T-cell (primary cell): ENCODE measurements at places on chromosomes 4 and X. TPM values are rescaled to one million over a fixed set of nuclear protein-coding genes. Genes with fewer than 3 reads are reported as not detected.

- H3K36me3 ChIP-seq: no peaks in the 10 kb centered on the region
- no peaks in the 10 kb centered on the region for H3K27me3 ChIP-seq
- H3K27ac ChIP-seq: no peak overlapping the region
- no peak for DNase-seq
- no peaks in the 10 kb centered on the region for H3K4me1 ChIP-seq
Observed at GRCh38 chrX:20665481-20665880, 398.8 kb upstream of the RPS6KA3 start.

The AMELX gene
- total RNA-seq: not detected

GRCh38 chr4:1987721-1988326 is 20.9 kb downstream of the NELFA start:
- H3K27me3 ChIP-seq: no peaks in the 10 kb centered on the region
- H3K4me3 ChIP-seq: no peak overlapping the region
- H3K36me3 ChIP-seq: peaks cover 81% of the 10 kb centered on the region
- peaks cover 2% of the 10 kb centered on the region for H3K4me1 ChIP-seq

- H3K27ac ChIP-seq: no peak overlapping the region
- peaks cover 84% of the 10 kb centered on the region for H3K36me3 ChIP-seq
- no peak overlapping the region for H3K4me3 ChIP-seq
- no peak for DNase-seq
- H3K4me1 ChIP-seq: no peaks in the 10 kb centered on the region
Observed at GRCh38 chr4:3212391-3213105, 36.4 kb upstream of the MSANTD1 start.

DNA sequence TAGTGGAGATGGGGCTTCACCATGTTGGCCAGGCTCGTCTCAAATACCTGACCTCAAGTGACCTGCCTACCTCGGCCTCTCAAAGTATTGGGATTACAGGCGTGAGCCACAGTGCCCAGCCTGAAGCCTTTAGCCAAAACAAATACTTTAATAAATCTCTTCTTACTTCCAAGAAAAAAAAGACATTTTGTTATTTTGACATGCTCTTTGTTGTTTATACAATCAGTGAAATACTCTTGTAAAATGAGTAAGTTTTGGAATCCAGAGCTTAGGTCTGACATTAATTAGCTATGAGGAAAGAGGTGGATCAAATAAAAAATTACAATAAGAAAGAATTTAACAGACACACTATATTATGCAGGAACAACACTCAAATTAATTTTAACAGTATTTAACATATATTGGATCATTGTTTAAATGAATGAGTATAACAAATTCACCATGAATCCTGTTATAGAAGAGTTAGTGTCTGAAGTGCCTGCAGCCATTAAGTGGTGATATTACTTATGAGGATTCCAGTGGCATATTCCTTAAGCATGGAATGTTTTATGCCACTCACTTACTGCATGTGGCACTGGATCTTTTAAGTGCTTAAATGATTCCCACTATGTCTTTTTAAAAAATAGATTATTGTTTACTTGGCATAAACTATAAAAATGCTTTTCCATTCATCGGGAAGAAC is 260.1 kb upstream of the GIMD1 start:
- no peak overlapping the region for H3K27ac ChIP-seq
- no peaks in the 10 kb centered on the region for H3K4me1 ChIP-seq
- DNase-seq: no peak
- no peaks in the 10 kb centered on the region for H3K36me3 ChIP-seq
- H3K27me3 ChIP-seq: no peaks in the 10 kb centered on the region

- no peak overlapping the region for H3K27ac ChIP-seq
- no peak for DNase-seq
- no peaks in the 10 kb centered on the region for H3K36me3 ChIP-seq
Observed at GRCh38 chr4:152430507-152430906, 105.4 kb downstream of the FBXW7 start.

The UGT2A3 gene
- total RNA-seq: not detected

- H3K27ac ChIP-seq: peak overlapping the region; percentile 96
- no peaks in the 10 kb centered on the region for H3K27me3 ChIP-seq
- H3K4me3 ChIP-seq: peak overlapping the region; percentile 43
- no peaks in the 10 kb centered on the region for H3K36me3 ChIP-seq
- no peak for DNase-seq
Observed at GRCh38 chr4:152101556-152102435, 341.0 kb upstream of the GATB start.

The AMTN gene
- not detected for total RNA-seq

DNA sequence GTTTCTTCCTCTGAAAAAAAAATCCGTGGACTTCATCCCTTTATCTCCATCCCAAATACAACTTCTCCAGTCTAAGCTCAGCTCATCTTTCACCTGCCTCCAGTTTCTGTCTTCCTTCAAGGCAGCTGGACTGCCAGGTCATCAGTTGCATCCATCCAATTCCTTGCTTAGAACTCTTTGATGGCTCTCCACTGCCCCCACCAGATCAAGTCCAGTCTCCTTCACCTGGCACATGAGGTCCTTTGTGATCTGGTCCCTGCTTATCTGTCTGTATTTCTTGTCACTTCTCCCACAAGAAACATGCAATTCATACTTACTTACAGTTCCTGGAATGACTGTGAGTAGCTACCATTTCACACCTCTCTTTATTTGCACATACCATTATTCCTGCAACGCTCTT is 33.8 kb downstream of the OTUD6A start:
- H3K4me3 ChIP-seq: no peak overlapping the region
- no peaks in the 10 kb centered on the region for H3K27me3 ChIP-seq
- H3K36me3 ChIP-seq: no peaks in the 10 kb centered on the region
- DNase-seq: no peak
- H3K27ac ChIP-seq: no peak overlapping the region

GRCh38 chr4:70703619-70704214 is 15.4 kb downstream of the UTP3 start:
- H3K4me3 ChIP-seq: peak overlapping the region; percentile 55
- no peak for DNase-seq

DNA sequence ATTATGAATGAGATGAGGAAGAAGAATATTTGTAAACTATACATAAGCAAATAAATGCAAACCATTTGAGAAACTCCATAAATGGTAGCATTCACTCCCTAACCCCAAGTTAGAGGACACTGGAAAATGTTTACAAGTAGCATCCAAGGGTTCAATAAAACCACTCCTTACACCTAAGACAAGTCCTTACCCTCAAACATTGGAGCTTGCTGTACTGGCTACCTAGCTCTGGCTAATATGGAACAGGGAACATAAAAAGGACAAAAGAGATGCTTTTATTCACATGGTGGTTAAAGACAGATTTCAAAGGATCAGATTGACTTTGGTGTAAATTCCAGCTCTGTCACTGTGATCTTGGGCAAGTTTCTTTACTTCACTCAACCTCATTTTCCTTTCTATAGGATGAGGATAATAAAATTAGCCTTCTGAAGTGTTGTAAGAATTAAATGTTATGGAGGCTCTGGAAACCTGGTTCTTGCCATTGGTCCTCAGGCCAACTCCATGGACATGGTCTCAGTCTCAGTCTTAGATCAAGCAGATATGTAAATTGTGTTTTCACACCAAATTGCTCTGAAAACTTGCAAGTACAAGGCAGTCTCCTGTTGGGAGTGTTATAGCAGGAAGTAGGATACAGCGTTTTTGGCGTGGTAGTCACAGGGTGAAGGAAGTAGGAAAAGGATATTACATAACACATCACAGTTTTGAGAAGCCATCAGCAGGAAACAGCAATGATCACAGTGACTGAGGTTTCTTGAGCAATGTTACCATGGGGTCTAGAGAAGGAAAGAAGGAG is 3.3 kb downstream of the CXCL1 start:
- no peaks in the 10 kb centered on the region for H3K27me3 ChIP-seq
- no peaks in the 10 kb centered on the region for H3K36me3 ChIP-seq
- no peak overlapping the region for H3K27ac ChIP-seq
- H3K4me1 ChIP-seq: peaks cover 4% of the 10 kb centered on the region
- no peak for DNase-seq

The FAM149A gene
- 1.8 TPM for total RNA-seq

The CPZ gene
- total RNA-seq: not detected

The IL1RAPL1 gene
- total RNA-seq: not detected

GRCh38 chrX:77527233-77528001 is 80.2 kb downstream of the FGF16 start:
- H3K36me3 ChIP-seq: peaks cover 7% of the 10 kb centered on the region
- DNase-seq: no peak
- H3K4me1 ChIP-seq: no peaks in the 10 kb centered on the region
- no peak overlapping the region for H3K27ac ChIP-seq
- no peaks in the 10 kb centered on the region for H3K27me3 ChIP-seq

DNA sequence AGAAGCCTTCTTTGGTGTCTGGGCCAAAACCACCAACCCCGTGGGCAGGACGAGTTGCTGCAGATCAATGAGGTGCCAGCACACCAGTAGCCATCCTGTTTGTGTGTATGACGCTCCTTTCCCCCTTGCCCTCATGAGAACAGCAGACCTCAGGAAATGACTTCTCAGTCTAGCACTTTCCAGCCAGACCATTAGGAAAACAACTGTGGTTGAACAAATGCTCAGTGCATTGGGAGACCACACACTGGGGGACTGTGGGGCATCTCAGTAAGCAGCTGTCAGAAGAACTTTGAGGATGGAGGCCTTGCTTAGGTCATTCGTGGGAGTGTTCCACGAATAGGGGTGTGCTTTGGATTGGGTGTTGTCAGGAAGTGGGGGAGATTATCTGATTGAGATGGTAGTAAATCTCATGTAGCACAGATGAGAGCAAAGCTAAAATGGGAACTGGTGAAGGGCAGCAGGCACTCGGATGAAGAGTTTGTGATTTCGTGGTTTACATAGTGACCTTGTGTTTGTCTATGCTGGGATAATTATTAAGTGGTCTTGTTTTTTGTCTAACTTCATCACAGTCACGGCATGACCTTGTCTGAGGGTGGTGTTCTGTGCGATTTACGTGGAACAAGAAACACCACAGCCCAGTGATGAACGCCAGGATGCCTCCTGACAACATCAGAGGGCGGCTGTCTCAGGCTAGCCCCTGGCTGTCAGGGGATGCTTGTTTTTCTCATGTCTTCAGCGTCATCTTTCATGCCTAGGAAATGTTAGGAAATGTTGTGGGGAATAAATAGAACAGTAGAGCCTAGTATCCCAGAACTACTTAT is 70.1 kb downstream of the USP46 start:
- H3K27ac ChIP-seq: no peak overlapping the region
- no peak overlapping the region for H3K4me3 ChIP-seq

The ZNF275 gene
- 16.9 TPM for total RNA-seq

GRCh38 chr4:69120870-69121269 is 24.6 kb downstream of the UGT2B7 start:
- H3K27ac ChIP-seq: no peak overlapping the region
- no peak overlapping the region for H3K4me3 ChIP-seq
- no peaks in the 10 kb centered on the region for H3K36me3 ChIP-seq
- H3K4me1 ChIP-seq: no peaks in the 10 kb centered on the region

DNA sequence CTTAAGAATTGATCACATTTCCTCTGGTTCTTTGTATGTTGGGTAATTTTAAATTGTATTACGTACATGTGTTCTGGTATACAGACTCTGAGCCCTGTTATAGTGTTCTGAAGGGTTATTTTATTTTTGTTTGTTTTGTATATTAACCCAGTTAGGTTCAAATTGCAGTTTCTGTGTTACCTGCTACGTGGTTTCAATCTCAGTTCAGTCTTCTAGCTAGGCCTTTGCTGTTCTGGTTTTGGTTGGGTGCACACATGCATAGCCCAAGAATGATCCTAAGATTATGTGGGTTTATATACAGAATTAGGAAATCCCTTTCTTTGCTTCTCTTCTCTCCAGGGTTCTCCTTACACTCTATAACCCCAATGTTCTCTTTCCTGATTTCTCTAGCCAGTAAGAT is 161.0 kb downstream of the PPP1R2C start:
- no peak overlapping the region for H3K4me3 ChIP-seq
- H3K4me1 ChIP-seq: peaks cover 9% of the 10 kb centered on the region
- DNase-seq: no peak

DNA sequence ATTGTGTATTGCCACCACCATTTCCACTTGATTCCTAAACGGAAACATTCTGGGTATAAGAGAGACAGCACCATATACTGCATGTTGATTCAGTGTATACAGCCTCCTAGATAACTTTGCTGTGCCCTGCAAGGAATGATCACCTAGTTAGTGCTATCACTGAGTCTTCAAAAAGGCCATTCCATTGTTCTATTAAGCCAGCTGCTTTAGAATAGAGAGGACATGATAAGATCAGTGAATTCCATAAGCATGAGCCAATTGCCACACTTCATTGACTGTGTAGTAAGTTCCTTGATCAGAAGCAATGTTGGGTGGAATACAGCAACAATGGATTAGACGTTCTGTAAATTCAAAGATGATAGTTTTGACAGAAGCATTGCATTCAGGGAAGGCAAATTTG is 1047.3 kb downstream of the PCDH18 start:
- H3K4me3 ChIP-seq: no peak overlapping the region
- no peak for DNase-seq
- no peak overlapping the region for H3K27ac ChIP-seq
- H3K4me1 ChIP-seq: no peaks in the 10 kb centered on the region
- no peaks in the 10 kb centered on the region for H3K27me3 ChIP-seq

- no peaks in the 10 kb centered on the region for H3K36me3 ChIP-seq
- no peaks in the 10 kb centered on the region for H3K27me3 ChIP-seq
- no peak overlapping the region for H3K4me3 ChIP-seq
- no peaks in the 10 kb centered on the region for H3K4me1 ChIP-seq
Observed at GRCh38 chr4:177006331-177006730, 213.6 kb upstream of the VEGFC start.

The SLITRK4 gene
- not detected for total RNA-seq

DNA sequence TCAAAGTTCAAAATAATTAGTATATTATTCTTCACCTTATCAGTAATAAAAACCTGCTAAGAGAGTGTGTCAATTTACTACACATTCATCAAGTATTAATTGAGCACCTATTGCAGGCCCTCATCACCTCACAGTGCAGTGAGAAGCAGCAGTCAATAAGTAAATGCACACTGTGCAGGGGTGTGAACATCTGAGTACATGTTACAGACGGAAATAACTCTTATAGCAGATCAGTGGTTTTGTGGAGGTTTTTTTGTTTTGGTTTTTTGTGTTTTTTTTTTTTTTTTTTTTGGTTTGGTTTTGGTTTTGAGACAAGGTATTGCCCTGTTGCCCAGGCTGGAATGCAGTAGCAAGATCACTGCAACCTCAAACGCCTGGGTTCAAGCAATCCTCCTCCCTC is 20.3 kb downstream of the KLF3 start:
- no peak for DNase-seq
- no peak overlapping the region for H3K4me3 ChIP-seq
- H3K4me1 ChIP-seq: peaks cover 58% of the 10 kb centered on the region
- peaks cover 59% of the 10 kb centered on the region for H3K36me3 ChIP-seq
- no peak overlapping the region for H3K27ac ChIP-seq

The ASB11 gene
- not detected for total RNA-seq

The SERPINA7 gene
- total RNA-seq: 0.16 TPM

GRCh38 chr4:168570466-168570865 is 73.6 kb downstream of the PALLD start:
- no peaks in the 10 kb centered on the region for H3K4me1 ChIP-seq
- H3K4me3 ChIP-seq: no peak overlapping the region
- H3K36me3 ChIP-seq: no peaks in the 10 kb centered on the region
- H3K27ac ChIP-seq: no peak overlapping the region
- no peaks in the 10 kb centered on the region for H3K27me3 ChIP-seq

- DNase-seq: no peak
- H3K27me3 ChIP-seq: no peaks in the 10 kb centered on the region
- H3K36me3 ChIP-seq: no peaks in the 10 kb centered on the region
- H3K4me3 ChIP-seq: no peak overlapping the region
- no peak overlapping the region for H3K27ac ChIP-seq
Observed at GRCh38 chr4:184899261-184900134, 73.7 kb upstream of the ACSL1 start.

The CLDN2 gene
- total RNA-seq: not detected

The SYTL5 gene
- not detected for total RNA-seq
